ENCODE measurements at places on chromosomes 7 and 10. TPM values are rescaled to one million over a fixed set of nuclear protein-coding genes. Genes with fewer than 3 reads are reported as not detected.
A peak's percentile ranks its signal among the peaks of the same experiment; 100 is the strongest.

The FBH1 gene
- total RNA-seq = 68.7 TPM

The ANXA11 gene
- 224 TPM for total RNA-seq

The DOCK4 gene
- total RNA-seq = 17.8 TPM

The LIPF gene
- total RNA-seq = not detected

The OR2A12 gene
- total RNA-seq = not detected

The CALML3 gene
- not detected for total RNA-seq

The SLC26A3 gene
- not detected for total RNA-seq

The MORN4 gene
- 15.6 TPM for total RNA-seq

The FERD3L gene
- not detected for total RNA-seq

The TRPV5 gene
- not detected for total RNA-seq

The OR2F1 gene
- not detected for total RNA-seq

The GRM3 gene
- not detected for total RNA-seq

- no peak for DNase-seq
These were observed 1.7 kb downstream of the PALS2 start for GRCh38 chr7:24574950-24575349.

- DNase-seq = no peak
These were observed 173.6 kb downstream of the MBL2 start for GRCh38 chr10:52598936-52599335.

GRCh38 chr7:152341039-152341913 lies 94.5 kb downstream of the KMT2C start:
- no peak for DNase-seq

DNA sequence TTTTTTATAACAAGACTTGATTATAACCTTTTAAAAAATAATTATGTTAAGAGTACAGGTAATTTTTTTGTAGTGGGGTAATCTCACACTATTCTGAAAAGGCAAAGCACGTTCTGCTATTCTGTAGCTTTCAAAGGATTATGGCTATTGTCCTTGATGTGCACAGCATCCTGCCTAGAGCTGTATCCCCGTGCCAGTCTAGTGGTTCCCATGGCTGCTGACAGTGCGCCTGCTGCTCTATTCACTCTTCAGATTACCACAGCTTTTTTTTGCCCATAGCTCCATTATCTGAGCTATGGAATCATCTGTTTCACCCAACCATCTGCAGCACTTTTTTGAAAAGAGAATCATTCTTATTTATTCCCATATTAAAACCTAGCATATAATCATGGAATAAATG lies 723.4 kb downstream of the PHTF2 start:
- no peak for DNase-seq

- no peak for DNase-seq
These were observed 220.3 kb downstream of the RPS24 start for GRCh38 chr10:78254013-78254412.

GRCh38 chr10:100344241-100344788 lies 2.7 kb upstream of the SCD start:
- DNase-seq = no peak

DNA sequence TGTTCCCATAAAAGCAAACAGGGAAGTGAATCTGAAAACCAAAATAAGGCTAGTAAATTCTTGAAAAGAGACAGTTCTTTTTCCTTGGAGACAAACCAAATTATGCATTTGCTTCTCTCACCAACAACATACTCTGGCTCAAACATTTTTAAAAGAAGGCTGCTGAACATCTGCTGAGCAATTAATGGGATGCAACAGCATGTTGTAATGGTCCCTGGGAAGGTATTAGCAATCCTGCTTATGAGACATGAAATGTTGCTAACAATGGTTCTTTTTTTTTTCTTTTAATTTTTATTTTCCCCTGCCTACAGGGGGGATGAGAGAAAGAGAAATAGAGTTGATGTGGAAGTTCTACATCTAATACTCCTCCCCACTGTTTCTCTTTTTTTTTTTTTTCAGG lies 572.1 kb downstream of the SORCS1 start:
- no peak for DNase-seq

- no peak for DNase-seq
These were observed 16.2 kb upstream of the DLD start for GRCh38 chr7:107874605-107875446.

DNA sequence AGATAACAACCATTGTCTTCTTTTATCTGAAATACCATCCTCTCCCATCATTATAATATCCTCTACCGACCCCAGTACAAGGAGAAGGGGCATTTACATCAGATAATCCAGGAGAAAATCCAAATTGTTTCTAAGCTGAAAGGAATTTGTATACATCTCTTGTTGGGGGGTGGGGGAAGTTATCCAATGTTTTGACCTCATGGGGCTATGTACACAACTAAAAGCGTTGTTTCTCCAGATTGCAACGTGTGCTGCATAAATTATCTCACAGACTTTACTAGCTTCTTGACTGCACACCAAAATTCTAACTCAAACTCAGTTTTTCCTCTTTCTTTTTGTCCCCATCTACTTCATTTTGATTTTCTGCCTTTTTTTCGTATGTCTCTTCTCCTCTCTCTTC lies 156.7 kb downstream of the TWIST1 start:
- DNase-seq = no peak

DNA sequence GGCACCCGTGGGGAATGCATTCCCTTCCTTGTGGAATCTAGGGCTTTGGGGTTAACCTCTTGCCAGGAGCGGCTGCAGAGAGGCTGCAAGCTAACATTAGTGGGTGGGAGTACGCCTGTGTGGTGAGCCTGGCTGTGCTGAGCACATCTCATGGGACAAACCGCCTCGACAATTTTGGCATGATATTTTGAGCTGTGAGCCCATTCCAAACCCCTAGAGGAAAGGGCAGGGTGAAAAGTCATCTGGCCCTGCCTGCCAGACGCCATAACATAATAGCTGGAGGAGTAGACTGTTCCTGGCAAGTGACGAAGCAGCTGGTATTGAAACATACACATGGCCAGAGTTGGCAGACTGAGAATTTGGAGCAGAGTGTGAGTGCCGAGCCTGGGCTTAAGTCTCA lies 110.0 kb downstream of the TACC2 start:
- no peak for DNase-seq

- DNase-seq = no peak
These were observed 63.0 kb downstream of the INSIG1 start for GRCh38 chr7:155360495-155361345.

DNA sequence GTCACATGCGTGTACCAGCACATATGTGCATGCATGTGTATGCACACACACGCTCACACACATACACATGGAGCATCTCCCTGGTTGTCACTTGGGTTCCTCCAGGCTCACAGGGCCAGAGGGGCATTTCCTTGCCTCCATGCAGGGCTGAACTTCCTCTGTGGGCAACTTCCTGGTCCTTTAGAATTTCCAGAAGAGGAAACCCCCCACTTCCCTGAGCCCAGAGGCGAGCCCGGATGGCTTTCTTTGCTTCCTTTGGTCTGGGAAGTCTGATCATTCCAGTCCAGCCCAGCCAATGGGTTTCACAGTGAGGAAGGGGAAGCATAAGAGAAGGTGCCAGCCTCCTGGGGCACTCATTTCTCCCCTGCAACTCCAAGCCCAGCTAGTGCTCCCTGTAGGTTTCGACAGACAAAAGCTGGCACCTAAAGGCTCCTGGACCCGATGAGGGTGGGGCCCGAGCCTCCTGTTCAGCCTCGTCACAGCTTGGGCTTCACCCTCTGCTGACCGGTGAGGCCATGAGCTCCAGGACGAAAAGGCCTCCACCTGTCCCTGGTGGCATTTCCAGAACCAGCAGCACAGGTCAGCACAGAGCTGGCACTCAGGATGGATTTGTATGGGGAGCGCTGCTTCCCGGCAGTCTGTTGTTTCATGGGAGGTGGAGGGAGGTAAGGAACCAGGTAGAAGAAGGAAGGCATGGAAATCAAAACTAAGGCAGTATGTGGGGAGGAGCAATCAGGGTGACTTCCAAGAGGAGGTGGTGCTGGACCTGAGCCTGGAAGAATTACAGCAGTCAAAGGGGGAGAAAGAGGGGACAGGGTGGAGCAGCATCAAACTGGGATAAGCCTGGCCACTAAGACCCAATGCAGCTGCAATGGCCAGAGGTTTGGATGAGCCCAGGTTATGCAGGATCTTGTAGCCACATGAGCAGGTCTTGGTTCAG lies 23.7 kb downstream of the BTBD16 start:
- peak; percentile 26 for DNase-seq

DNA sequence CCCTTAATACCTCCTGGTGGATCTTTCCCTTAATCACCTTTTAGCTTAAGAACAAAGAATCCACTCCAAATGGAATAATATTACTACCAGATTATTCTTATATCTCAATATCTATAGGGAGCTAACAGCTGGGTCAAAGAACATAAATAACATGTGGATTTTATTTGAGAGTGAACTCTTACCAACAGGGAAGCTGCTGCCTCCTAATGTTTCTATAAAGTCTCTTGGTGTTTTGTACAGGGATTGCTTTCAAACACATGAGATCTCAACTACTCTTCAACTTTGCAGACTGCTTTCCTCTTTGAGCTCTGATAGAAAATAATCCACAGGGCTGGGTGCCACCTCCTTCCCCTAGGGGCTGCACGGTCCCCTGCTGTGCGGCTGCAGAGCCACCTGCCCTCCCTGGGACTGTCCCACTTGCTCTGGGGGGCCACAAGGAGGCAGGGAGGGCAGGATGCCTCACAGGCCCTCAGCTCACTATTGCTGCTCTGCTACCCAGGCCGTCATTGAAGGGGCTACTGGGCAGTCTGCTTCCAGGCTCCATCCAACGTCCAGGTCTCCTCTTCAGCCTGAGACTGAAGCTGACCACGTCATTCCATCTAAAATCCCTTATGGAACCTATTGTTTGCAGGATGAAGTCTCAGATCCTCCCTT lies 191.2 kb downstream of the CXCL12 start:
- DNase-seq = no peak

DNA sequence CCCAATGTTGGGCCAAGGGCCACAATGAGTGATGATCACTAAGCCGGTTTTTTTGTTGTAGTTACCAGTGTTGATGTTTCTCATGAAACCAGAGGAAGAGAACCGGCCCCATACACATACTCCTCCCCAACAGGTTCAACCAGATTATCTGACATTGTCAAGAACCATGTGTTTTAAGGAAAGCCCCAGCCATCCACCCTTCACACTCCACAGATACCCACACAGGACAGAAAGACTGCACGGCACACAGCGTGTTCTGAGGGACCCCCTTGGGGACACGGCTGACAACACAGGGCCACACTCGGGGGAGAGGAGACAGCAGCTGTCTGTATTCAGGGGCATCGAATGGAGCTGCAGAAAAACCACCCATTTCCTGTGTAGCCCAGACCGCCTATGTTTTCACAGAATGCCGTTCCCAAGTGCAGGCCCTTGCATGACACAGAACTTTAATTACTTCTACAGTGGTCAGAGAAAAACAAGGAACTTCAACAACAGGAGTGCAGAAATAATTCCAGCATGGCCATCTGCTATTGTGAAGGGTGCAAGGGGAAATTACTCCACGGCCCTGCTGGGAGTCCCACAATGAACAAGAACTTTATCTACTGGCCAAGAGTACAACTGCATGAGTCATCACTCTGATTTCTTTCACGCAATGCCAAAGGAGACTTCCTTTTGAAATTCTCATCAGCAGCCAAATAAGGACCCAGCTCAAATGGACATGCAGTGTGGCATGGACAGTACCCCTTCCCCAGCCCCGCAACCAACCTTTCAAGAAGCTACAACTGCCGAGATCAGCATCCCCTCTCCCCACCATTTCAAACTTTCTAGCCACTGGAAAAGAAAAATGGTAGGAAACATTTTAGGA lies 2.3 kb downstream of the KLF6 start:
- peak; percentile 89 for DNase-seq

- DNase-seq = no peak
These were observed 701.3 kb upstream of the KCND2 start for GRCh38 chr7:119571666-119572065.

- no peak for DNase-seq
These were observed 349.9 kb downstream of the RPS24 start for GRCh38 chr10:78383378-78384048.

All from right atrium auricular region (tissue), 2 donors.